ENCODE measurements at places on chromosomes 2 and 18.

GRCh38 chr18:41490861-41491260, 464.2 kb upstream of the PIK3C3 start:
- DNase-seq = no peak

DNA sequence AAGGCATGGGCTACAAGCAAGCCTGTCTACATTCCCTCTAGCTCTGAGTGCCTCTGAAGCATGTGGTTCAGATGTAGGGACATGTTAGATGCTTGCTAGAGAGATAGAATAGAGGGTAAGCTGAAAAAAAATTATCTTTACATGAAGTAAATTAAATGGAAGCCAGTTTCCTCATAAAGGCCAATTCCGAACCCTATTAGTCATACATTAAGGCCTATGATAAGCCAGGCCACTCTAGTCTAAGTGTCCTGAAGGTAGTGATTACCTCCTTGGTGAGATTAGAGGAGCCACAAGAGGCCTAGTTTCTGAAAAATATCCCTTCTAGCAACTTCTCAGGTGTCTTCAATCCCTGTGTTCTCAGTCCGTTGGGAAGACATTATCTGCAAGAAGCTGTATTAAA, 72.4 kb upstream of the NPAS2 start:
- no peak for DNase-seq

- DNase-seq = no peak
Observed at GRCh38 chr2:9439536-9439935, 16.1 kb downstream of the CPSF3 start.

- DNase-seq = no peak
Observed at GRCh38 chr2:219049282-219049681, 8.0 kb upstream of the CFAP65 start.

DNA sequence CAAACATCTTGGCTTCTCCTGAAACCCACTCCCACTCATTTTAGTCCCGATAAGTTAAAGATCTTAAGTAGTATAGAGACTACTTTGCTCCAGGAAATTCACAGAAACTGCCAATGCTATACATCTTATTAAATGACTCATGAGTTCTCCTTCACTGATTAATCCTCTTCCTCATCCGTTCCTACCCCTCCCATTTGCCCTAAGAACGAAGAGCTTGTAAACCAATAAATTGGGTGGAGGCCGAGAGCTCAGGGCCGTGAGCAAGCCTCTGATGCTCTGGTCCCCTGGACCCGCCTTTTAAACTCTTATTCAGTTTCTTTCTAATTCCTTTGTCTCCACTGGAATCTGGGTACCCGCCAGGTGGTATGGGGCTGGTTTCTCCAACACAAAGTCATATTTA, 68.6 kb downstream of the METTL8 start:
- no peak for DNase-seq

GRCh38 chr2:137345994-137346393, 580.6 kb downstream of the THSD7B start:
- no peak for DNase-seq

DNA sequence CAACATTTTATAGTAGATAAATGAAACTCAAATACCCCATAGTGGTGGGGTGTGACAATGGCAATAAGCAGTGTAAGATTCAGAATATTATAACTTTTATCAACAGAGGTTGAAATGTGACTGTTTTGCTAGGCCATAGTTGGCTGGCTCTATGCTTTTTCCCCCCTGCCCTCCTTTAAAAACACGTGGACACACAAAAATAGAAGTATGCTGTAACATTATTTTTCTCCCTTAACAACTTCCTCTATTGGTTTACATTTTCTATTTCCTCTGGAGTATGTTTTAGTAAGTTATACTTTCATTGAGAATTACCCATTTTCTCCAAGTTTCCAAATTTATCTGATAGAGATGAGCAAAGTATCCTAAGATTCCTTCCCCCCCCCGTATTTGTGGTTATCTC, 31.1 kb downstream of the NDUFAF7 start:
- DNase-seq = no peak

- DNase-seq = peak; percentile 30
Observed at GRCh38 chr18:79815657-79816056, 17.9 kb downstream of the KCNG2 start.

DNA sequence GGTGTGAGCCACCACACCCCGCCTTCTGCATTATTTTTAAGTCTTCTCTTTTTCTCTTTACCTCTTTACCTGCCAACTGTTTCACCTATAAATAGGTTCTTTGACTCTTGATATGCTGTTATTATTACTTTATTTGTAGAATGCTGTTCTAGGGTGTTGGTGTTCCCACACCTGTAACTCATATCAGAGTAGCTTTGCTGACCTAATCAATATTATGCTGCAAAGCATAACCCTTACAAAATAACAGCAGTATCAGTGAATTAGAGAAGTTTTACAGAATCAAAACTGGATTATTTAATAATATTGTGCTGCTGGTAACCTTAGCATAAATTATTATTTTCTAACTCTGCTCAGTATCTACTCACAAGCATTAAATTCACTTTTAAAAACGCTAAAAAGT, 161.5 kb downstream of the FIGN start:
- no peak for DNase-seq

GRCh38 chr2:225074919-225075681, 32.8 kb upstream of the DOCK10 start:
- no peak for DNase-seq

DNA sequence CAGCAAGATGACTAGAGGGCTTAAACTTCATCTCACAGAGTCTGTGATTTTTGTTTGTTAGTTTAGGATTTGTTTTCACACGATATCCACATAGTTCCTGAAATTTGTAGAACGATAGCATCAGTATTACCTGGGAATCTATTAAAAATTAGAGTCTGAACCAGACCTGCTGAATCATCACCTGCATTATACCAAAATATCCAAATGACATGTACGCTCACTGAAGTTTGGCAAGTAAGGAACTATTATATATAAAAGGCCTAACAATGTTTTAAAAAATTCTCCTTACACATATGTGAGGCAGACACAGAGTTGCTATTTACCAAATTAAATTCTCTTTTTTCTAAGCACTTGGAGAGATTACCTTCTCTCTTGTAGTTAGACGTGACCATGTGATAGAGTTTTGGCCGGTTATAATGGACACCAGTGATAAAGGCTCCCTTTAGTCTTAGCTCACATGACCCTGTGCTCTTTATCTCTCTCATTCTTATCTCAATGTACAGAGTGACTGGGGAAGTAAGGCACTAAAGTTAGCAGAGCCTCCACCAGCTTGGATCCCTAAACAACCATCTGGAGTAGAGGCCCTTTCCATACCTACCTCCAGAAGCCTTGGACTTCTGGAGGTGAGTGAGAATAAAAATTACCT, 363.1 kb downstream of the DSC3 start:
- DNase-seq = no peak

- no peak for DNase-seq
Observed at GRCh38 chr2:56108806-56109205, 75.0 kb upstream of the CCDC85A start.

DNA sequence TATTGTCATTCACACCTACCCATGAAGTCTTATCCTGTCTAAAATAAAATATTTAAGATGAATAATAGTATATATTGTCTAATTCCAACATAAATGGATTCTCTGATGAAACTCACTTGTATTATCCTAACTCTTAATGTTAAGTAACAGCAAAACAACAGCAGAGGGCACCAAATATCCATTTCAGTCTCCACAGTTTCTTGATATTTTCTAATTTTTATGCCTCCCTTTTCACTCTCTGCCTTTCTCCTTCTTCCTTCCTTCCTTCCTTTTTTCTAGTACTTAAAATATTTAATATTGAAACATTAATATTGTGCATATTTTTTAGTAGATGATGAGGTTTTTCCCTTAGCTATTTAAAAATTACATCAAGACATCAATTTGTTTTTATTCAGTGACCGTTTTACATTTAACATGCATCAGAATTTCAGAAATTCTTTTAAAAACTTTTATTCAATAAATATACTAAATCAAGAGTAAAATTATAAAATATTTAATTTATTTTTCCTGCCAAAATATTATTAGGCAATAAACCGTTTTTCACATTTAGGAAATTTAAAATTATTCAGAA, 97.6 kb downstream of the WDR7 start:
- no peak for DNase-seq

DNA sequence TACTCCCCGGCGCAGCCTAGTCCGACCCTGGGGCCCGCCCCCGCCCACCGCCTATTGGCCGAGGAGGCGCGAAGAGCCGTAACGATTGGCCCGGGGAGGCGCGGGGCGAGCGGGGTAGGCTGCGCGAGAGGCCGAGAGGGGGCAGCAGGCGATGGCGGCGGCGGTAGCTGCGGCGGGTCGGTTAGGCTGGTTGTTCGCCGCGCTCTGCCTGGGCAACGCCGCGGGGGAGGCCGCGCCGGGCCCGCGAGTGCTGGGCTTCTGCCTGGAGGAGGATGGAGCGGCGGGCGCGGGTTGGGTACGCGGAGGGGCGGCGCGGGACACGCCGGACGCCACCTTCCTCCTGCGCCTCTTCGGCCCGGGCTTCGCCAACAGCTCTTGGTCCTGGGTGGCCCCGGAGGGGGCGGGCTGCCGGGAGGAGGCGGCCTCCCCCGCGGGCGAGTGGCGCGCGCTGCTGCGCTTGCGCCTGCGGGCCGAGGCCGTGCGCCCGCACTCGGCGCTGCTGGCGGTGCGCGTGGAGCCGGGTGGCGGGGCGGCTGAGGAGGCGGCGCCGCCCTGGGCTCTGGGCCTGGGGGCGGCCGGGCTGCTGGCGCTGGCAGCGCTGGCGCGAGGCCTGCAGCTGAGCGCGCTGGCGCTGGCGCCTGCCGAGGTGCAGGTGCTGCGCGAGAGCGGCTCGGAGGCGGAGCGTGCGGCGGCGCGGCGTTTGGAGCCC, at the start of gene CNNM3:
CNNM3 (plus strand) TSS at position 142 of the 709 bp plus-strand sequence; CDS start at position 152, 10 bp downstream.
- peak; percentile 98 for DNase-seq

GRCh38 chr2:200466425-200467418, 43.1 kb downstream of the KCTD18 start:
- peak; percentile 59 for DNase-seq

Data from adrenal gland (tissue), 19 donors.